ENCODE measurements at places on chromosomes 1 and 21.

- DNase-seq, result no peak
These were observed 5.4 kb downstream of the KCNA2 start for GRCh38 chr1:110600716-110601115.

DNA sequence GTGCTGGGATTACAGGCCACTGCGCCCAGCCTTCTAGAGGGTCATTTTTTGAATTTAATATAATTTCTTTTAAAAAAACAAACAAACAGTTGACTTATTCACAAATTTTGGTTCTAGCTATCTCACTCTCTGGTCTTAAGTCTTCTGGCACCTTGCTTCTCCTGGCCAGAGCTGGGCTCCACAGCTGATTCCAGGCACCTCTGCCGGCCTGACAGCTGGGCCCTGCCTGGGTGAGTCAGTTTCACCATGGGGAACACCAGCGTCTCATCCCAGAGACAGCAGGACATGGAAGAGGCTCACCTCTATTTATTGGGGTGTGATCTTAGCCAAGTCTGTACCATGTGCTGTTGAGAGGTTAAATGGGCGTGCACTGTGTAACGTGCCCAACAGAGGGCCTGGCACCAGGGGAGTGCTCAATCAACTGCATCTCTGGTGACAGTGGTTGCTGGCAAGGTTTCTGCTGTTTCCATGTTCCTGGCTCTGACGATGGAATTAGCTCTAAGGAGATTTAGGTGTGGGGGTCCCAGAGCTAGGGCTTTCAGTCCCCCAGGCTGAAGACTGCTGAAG is 956 bp downstream of the CPLANE2 start:
- DNase-seq, result no peak

DNA sequence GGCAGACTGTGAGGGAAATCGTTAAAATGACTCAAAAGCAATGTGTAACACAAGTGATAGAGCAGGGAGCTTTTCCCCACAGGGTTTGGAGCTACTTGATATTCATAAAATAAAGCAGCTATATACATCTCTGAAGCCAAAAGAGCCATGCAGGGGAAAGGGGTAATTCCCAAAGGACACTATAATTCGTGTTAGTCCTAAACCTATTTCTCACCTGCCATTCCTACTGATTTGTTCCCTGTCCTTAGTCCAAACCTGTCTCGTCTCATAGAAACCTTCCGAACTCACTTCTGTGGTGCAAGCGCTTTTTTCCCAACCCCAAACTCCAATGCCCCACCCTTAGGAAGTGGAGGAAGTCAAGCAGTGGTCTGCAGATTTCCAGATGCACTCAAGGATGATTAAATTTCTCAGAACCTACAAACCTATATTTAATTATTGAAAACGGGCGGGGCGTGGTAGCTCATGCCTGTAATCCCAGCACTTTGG is 946 bp upstream of the HNRNPR start:
- no peak for DNase-seq

DNA sequence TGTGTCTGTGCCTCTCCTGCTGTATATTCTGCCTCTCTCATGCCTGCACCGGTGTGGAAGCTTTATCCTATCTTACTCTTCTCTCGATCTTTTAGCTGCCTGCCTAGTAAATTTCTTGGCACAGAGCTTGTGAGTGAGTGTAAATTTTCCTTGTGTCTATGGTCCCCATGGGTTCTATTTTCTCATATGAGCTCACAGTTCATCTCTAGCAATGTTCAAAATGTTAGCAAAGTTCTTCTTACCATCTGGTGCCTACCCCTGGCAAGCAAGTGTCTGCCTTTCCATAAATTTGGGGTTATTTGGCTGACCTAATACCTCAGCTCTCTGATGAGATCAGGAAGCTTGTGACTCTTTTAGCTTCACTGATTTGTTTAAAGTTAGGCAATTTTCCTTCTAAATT is 572.1 kb upstream of the BRINP3 start:
- DNase-seq, result no peak

GRCh38 chr1:167987174-167987573 is 50.3 kb upstream of the MPC2 start:
- DNase-seq, result no peak

GRCh38 chr1:211378844-211379243 is 52.2 kb downstream of the TRAF5 start:
- no peak for DNase-seq

GRCh38 chr1:81305997-81306452 is 494.7 kb upstream of the ADGRL2 start:
- DNase-seq, result no peak

GRCh38 chr1:202319381-202320080 is 22.2 kb downstream of the UBE2T start:
- DNase-seq, result no peak

- no peak for DNase-seq
These were observed at the start of gene NUP210L for GRCh38 chr1:154154534-154155191. Gene NUP210L (minus strand): TSS chr1:154155073.

GRCh38 chr21:43825242-43825935 is 36.0 kb downstream of the RRP1 start:
- DNase-seq, result no peak

DNA sequence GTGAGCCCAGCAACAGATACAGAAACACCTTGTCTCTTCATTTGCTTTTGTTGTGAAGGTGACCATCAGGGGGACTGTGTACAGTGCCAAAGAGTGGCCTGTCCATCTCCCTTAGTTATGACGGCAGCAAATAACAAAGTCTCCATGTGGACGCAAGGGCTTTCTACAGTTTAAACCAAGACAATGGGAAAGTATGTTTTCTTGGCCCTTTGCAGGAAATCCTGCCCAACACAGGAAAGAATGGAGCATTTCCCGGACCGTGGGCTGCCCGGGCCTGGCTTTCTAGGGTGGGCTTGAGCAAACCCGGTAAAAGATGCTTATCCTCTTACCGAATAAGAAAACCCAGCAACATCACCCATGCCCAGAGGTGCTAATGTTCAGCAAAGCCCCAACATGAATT is 87.3 kb downstream of the ZBTB18 start:
- DNase-seq, result no peak

Measured in stimulated activated CD4-positive, alpha-beta T cell treated with anti-CD3 and anti-CD28 coated beads, TNF-alpha, amount 100 ng/mL, for 48 hours (primary cell).